ENCODE measurements at places on chromosomes 4 and X. TPM values are rescaled to one million over a fixed set of nuclear protein-coding genes. Genes with fewer than 3 reads are reported as not detected.

GRCh38 chrX:119887721-119888425 lies 7.8 kb upstream of the AKAP14 start:
- peak; percentile 30 for DNase-seq
- H3K36me3 ChIP-seq, result no peaks in the 10 kb centered on the region
- peak overlapping the region; percentile 31 for H3K4me3 ChIP-seq

DNA sequence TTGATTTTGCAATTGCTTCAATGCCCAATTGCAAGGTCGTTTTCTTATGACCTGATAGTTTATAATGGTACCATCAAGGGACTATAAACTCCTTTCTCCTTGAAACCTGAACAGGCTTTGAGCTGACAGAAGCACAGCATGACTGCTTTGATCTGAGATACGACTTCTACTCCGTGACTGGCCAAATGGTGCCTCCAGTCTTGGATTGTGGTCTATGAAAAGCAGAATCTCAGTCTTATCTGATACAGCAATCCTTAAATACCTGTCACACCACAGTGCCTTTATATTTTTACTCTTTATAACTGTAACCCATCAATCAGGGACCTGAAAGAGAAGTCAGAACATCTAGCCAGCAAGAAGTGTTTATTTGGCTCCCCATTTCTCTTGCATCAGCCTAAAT lies 93.1 kb downstream of the DOCK11 start:
- H3K36me3 ChIP-seq, result peaks cover 5% of the 10 kb centered on the region
- DNase-seq, result no peak
- H3K4me1 ChIP-seq, result no peaks in the 10 kb centered on the region
- H3K4me3 ChIP-seq, result no peak overlapping the region
- H3K27ac ChIP-seq, result no peak overlapping the region
- no peaks in the 10 kb centered on the region for H3K27me3 ChIP-seq

GRCh38 chrX:101691835-101692234 lies 32.2 kb upstream of the ARMCX2 start:
- no peak for DNase-seq
- peaks cover 11% of the 10 kb centered on the region for H3K27me3 ChIP-seq
- H3K4me1 ChIP-seq, result no peaks in the 10 kb centered on the region
- H3K27ac ChIP-seq, result no peak overlapping the region

- H3K4me3 ChIP-seq, result no peak overlapping the region
- H3K36me3 ChIP-seq, result peaks cover 4% of the 10 kb centered on the region
- no peak overlapping the region for H3K27ac ChIP-seq
Measured at GRCh38 chrX:65695849-65696449, 28.5 kb downstream of the MSN start.

GRCh38 chr4:146212781-146213180 lies 1.6 kb upstream of the REELD1 start:
- H3K36me3 ChIP-seq, result no peaks in the 10 kb centered on the region
- H3K4me3 ChIP-seq, result no peak overlapping the region
- H3K27ac ChIP-seq, result no peak overlapping the region
- peak; percentile 10 for DNase-seq
- H3K4me1 ChIP-seq, result no peaks in the 10 kb centered on the region
- peaks cover 7% of the 10 kb centered on the region for H3K27me3 ChIP-seq

DNA sequence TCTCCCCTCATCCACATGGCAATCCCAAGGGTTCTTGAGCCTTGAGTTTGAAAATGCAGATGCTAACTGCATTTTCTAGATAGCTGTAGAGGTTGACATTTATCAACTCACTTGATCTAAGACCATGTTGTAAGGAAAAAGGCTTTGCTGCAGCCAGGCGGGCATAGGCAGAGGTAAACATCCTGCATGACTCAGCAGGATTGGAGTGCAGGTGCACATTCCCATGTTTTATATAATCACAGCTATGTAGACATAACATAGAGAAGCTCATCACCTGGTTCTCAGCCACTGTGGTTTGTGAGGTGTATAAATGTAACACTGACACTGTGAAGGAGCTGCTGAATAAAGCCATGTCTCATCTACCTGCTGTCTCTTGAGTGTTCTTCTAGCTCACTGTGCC lies 62.3 kb upstream of the PDE5A start:
- DNase-seq, result no peak
- 0 out of 2 replicates have a peak overlapping the region, but pooled peaks have one; percentile 15 for H3K27ac ChIP-seq
- H3K27me3 ChIP-seq, result no peaks in the 10 kb centered on the region
- peaks cover 8% of the 10 kb centered on the region for H3K4me1 ChIP-seq
- no peak overlapping the region for H3K4me3 ChIP-seq

DNA sequence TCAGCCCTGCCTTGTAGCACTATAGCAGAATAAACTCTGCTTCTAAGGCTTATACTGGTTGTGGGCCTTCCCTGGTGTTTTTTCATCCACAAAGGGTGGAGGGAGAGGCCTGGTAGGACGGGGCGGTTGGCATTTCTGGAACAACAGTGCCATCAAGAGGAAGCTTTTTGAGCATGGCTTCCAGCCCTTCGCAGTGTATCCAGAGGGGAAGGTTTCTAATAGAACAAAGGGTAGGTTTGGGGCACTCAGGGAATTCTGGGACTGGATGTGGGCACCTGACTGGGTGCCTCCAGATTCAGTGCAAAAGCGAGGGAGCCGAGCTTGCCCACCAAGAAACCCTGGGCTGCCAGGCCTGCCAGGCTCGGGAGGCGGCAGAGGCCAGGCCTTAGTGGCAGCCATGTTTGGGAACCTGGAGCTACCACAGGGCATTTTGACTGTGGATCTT lies 229.6 kb upstream of the AGTR2 start:
- no peak overlapping the region for H3K27ac ChIP-seq
- no peaks in the 10 kb centered on the region for H3K36me3 ChIP-seq
- H3K4me3 ChIP-seq, result peak overlapping the region; percentile 33
- H3K4me1 ChIP-seq, result no peaks in the 10 kb centered on the region
- peak; percentile 45 for DNase-seq
- peaks cover 21% of the 10 kb centered on the region for H3K27me3 ChIP-seq

DNA sequence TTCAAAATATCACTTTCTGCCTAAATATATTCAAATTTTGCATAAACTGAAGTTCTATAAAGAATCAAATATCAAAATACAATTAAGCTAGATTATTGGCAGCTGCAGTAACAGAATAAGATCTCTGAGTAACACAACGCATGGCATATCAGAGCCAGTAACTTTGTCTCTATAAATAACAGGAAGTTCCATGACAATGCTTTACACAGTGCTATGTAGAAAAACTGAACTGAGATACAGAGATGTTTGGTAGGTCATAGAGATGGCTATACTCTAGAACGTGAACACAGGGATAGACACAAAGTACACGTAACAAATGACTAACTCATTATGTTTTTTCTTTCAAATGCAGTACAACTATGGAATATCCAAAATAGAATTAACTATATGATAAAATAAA lies 18.2 kb downstream of the UBE2D3 start:
- peaks cover 6% of the 10 kb centered on the region for H3K4me1 ChIP-seq
- no peak overlapping the region for H3K27ac ChIP-seq
- no peaks in the 10 kb centered on the region for H3K27me3 ChIP-seq
- H3K36me3 ChIP-seq, result peaks cover 33% of the 10 kb centered on the region
- no peak overlapping the region for H3K4me3 ChIP-seq

The HTN1 gene
- total RNA-seq, result not detected

The ARHGAP6 gene
- 1.8 TPM for total RNA-seq

The MAB21L2 gene
- total RNA-seq, result 11.7 TPM

The USP11 gene
- 50.5 TPM for total RNA-seq

The AMOT gene
- 5.3 TPM for total RNA-seq

Data from IMR-90 (cell line).